ENCODE measurements at places on chromosomes 6 and 20. TPM values are rescaled to one million over a fixed set of nuclear protein-coding genes. Genes with fewer than 3 reads are reported as not detected.
A peak's percentile ranks its signal among the peaks of the same experiment; 100 is the strongest.

GRCh38 chr6:125791151-125791819 lies 525 bp downstream of the NCOA7 start:
- DNase-seq: peak; percentile 53

TNF gene
- 1.7 TPM for total RNA-seq

LHFPL5 gene
- not detected for total RNA-seq

GRCh38 chr6:100456908-100457235 lies 7.8 kb downstream of the SIM1 start:
- no peak for DNase-seq

All from RPMI7951 (cell line).